Endodermal cell (in vitro differentiated cells): ENCODE measurements at places on chromosomes 12 and 14.

DNA sequence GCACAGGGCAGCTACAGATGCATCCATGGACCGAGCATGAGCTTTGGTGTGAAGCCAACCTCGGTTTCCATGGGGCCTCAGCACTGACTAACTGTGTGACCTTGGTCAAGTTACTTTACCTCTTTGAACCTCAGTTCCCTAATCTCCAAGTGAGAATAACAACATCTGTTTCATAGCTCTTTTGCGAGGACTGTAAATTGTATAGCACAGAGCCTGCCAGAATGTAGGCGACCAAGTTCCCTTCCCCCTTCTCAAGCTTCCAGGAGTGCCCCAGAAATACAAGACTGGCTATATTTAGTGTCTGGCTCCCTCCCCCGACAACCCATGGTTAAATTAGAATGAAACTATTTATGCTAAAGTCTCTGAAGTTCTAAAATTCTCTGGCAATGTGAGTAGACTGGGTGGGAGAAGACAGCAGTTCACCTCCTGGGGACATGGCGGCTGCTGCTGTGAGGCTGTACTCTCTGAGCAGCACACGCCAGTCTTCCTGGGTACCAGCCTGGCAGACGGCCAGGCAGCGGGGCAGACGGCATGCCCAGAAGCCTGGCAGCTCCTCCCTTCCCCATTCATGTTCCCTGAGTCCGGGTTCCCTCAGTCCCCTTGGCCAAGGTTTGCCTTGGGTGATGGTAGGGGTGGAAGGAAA lies 22.0 kb upstream of the TMED10 start:
- no peak for DNase-seq

DNA sequence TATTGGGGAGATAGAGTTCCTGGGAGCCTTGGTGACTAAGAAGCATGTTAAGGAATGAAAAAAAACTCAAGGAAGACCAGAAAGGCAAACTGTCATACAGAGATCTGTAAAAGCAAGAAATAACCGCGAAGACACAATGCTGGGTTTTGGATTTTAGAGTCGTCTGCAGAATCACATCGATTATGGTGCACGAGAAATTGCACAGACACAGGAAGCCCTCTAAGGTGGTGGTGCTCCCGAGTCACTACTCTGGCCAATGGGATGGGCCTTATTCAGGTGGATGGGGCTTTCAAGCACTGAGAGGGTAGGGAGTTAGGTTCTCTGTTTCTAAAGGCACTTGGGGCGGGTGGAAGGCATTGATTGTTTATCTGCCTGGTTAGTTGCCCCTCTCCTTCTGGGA lies 10.3 kb upstream of the FLVCR2 start:
- no peak for DNase-seq

- DNase-seq = peak; percentile 75
Measured at GRCh38 chr14:64768401-64769095, 64.3 kb downstream of the PLEKHG3 start.

GRCh38 chr14:61533513-61534255 lies 161.6 kb upstream of the HIF1A start:
- DNase-seq = no peak

- no peak for DNase-seq
Measured at GRCh38 chr14:64074961-64075612, 219.1 kb downstream of the ESR2 start.

GRCh38 chr12:129826273-129826672 lies 77.6 kb downstream of the TMEM132D start:
- no peak for DNase-seq

GRCh38 chr14:100621806-100622205 lies 34.6 kb upstream of the BEGAIN start:
- peak; percentile 68 for DNase-seq

DNA sequence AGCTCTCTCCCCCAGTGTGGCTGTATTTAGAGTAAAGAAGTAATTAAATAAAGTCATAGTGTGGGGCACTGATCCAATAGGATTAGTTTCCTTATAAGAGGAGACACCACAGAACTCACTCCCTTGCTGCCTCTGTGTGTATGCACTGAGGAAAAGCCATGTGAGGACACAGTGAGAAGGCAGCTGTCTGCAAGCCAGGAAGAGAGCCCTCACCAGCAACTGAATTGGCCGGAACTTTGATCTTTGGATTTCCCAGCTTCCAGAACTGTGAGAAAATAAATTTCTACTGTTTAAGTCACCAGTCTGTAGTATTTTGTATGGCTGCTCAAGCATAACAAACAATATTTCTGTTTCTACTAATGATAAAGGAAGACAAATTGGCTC lies 368.7 kb upstream of the PRICKLE1 start:
- DNase-seq = no peak

GRCh38 chr12:30753751-30754382 lies 884 bp downstream of the CAPRIN2 start:
- DNase-seq = no peak

DNA sequence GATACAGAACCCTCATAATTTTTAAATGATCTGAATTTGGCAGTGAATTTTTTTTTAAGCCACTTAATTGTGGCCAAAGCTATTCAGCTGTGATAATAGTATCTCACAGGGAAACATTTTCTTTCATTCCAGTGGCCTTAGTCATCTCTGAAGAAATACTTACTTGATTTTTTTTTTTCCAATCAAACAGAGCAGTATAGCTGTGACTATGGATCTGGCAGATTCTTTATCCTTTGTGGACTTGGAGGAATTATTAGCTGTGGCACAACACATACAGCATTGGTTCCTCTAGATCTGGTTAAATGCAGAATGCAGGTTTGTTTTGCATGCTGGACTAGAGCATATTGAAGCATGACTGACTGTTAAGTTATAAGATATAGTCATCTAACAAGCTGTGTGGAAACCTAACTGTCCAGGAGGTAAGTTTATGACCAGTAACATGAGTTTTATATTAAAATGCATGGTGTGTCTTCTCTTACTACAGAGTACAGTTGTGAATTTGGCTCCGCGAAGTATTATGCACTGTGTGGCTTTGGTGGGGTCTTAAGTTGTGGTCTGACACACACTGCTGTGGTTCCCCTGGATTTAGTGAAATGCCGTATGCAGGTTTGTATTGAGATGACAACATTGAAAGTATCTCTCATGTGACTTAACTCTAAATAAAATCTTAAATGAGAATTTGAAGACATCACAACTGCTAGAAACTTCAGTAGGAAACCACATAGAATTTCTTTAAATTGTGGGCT lies 1.9 kb downstream of the SLC25A3 start:
- DNase-seq = peak; percentile 17

DNA sequence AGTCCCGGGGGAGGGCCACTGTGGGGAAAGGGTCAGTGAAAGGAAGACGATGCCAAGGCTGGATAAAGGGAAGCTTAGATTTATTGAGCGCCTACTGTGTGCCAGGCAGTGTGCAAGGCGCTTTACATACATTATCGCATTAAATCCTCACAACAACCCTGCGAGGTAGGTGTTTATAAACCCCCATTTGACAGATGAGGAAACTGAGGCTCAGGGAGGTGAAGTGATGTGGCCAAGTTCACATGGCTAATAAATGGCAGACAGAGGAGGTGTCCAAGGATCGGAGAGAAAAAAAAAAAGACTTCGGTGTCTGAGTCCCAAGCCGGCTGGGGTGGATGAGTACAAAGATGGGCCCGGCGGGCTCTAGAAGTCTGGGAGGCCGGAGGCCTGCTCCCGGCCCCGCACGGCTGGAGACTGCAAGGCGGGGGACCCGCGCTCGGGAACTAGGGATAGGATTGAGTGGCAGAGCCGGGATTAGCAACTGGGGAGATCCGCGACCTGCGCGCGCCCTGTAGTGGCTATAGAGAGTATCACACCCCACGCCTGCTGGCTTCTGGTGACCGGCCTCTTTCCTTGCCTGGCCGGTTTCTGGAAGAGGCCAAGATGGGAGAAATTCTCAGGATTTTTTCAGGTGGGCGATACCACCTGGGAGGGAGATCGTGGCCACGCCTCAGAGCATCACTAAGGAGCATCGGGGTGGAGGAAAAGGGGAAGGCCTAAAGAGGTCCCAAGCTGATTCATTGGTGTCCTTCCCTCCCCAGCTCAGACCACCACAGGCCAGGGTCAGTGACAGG lies 3.9 kb downstream of the DDN start:
- DNase-seq = peak; percentile 99

DNA sequence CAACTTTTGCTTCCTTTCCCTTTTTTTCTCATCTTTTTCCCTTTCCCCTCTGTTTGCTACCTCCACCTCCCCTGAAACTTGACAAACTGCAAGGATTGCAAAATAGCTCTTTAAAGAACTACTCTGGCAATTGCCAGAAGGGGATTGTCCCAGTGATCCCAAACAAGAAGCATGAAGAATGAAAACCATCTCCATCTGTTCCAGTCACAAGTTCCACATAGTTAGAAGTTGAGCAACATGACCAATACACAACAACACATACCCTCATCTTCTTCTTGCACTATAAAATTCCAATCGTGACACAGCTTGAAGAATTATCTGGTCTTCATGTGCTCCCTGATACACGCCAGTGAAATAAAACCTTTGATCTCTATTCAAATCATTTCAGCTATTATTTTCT lies 93.7 kb upstream of the USP15 start:
- no peak for DNase-seq

GRCh38 chr14:21455592-21455911 lies 371 bp downstream of the CHD8 start:
- DNase-seq = no peak

DNA sequence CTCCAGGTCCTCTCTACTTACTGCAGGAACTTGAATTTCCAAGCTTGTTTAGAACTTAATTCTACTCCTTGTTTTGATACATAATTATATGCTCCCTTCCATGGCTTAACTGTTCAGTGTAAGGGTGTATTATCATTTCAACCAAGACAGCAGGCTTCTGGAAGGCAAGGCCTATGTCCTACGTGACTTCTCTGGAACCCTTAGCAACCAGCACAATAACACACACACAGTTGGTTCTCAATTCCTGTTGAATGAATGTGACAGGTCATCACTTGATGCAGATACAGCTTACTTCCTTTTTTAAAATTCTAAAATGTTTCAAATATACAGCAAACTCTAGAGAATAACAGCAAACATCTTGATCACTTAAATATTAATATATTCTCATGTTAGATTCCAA lies 77.7 kb upstream of the COCH start:
- no peak for DNase-seq

GRCh38 chr12:56645201-56645716 lies 525 bp downstream of the ATP5F1B start:
- peak; percentile 70 for DNase-seq

DNA sequence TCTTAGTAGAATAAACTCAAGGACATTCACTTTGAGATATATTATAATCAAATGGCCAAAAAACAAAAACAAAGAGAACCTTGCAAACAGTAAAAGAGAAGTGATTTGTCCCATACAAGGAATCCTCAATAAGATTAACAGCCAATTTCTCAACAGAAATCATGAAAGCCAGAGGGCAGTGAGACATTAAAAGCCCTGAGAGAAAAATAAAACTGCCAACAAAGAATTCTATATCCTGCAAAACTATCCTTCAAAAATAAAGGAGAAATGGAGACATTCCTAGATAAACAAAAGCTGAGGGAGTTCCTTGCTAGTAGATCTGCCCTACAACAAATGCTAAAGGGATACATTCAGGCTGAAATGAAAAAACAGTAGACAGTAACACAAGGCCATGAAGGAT lies 78.1 kb downstream of the CMKLR1 start:
- DNase-seq = no peak

DNA sequence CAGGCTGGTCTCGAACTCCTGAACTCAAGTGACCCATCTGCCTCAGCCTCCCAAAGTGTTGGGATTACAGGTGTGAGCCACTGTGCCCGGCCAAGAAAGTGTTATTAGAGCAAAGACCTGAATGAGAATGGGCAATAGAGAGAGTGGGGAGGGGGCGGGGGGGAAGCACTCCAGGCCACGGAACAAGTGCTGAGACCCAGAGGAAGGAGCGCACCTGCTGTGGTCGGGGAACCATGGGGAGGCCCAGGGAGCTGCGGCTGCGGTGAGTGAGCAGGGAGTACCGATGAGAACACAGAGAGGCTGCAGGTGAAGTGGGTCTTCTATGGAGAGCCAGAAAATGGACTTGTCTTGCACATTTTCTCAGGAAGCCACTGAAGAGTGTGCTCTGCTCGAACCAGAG lies 10.8 kb downstream of the SMIM41 start:
- no peak for DNase-seq

DNA sequence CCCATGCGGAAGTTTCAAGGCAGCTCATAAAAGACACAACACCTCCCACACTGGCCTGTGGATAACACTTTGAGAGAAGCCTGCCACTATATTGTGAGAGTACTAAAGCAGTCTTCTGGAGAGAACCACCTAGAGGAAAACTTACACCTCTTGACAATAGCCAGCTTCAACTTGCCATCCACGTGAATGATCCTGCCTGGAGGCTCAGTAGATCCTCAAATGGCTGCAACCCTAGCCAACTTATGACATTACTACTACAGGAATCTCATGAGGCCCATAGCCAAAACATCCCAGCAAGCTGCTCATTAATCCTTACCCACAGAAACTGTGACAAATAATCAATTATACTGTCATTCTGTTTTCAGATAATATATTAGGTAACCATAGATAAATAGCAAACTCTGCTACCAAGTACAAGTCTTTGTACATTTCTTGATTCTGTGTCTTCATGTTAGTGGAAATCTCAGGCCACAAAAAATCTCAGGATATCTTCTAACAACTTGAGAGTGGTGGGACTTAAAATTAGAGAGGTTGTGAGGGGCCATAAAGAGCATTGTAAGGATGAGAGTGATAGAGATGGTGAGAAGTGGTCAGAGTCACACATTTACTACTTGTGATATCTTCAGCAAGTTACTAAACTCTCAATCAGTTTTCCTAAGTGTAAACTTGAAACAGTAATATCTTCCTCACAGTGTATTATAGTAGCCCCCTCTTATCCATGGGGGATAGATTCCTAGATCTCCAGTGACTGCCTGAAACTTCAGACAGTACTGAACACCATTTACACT lies 368.0 kb downstream of the C12orf50 start:
- no peak for DNase-seq

GRCh38 chr12:25458047-25458552 lies 95.0 kb downstream of the LMNTD1 start:
- no peak for DNase-seq

GRCh38 chr12:105980085-105980484 lies 158.7 kb downstream of the NUAK1 start:
- no peak for DNase-seq

DNA sequence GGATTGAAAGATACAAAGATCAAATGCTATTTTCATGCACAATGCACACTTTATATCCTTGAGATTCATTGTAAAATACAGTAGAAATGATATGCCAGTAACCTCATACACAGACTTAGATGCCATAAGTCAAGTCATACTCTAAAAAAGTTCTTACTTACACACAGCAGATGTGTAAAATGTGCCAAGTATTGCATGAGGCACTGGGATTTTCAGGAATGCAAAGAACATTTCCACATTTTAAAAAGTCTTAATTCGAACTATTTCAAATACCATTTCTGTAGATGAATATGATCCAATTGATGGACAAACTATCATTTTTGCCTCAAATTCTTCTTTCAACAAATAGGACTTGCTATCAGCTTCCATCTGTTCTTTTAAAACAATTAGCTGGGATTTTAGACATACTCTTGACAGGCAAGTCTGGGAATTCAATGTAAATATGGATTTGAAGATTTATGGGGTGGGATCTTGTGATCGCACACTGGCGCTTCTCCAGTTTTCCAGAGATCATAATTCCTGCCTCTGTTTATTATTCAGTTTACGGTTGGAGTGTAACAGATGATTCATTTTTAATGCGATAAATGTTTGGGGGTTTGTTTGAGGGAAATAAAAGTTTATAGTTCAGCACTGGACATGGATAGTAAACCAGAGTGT lies 183.8 kb downstream of the PAX9 start:
- DNase-seq = no peak
